NCI-H1105 (cell line): ENCODE measurements at places on chromosomes 4 and X.

GRCh38 chr4:29375716-29376115, 1344.5 kb upstream of the PCDH7 start:
- DNase-seq = no peak

GRCh38 chr4:169530048-169530447, 82.3 kb downstream of the NEK1 start:
- no peak for DNase-seq

- no peak for DNase-seq
Observed at GRCh38 chr4:3640587-3640962, 108.4 kb upstream of the LRPAP1 start.

- no peak for DNase-seq
Observed at GRCh38 chr4:152539556-152540292, 3.8 kb upstream of the FBXW7 start.

DNA sequence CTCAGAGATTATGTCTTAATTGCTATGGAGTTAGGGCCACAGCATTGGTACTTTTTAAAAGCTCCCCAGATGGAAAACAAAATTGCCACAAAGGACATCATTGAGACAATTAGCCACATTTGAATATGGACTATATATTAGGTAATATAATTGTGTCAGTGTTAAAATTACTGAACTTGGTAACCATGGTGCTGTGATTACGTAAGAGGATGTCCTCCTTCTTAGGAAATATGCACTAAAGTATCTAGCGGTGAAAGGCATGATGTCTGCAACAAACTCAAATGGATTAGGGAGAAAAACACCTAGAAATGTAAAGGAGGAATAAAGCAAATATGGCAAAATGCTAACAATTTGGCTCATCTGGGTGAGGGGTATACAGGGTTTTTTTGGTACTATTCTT, 89.9 kb upstream of the PAK3 start:
- no peak for DNase-seq

DNA sequence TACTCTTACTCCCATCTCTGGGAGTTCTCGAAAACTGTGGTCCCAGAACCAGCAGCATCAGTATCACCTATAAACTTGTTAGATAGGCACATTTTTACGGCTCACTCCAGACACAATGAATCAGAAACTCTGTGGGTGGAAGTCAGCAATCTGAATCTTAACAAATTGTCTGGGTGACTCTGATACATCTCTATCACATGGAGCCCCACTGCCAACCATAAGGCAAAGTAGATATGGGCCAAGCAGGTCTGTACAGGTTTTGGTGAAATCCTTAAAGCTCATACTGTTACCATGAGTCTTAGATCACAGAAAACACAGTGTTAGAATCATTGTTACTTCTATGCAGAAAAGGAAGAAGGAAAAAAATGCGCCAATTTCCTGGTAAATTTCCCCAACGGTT, 122.5 kb upstream of the HCCS start:
- no peak for DNase-seq

- no peak for DNase-seq
Observed at GRCh38 chr4:108849611-108850168, 86.8 kb upstream of the ETNPPL start.

GRCh38 chr4:122539861-122540465, 80.9 kb downstream of the IL21 start:
- DNase-seq = no peak

DNA sequence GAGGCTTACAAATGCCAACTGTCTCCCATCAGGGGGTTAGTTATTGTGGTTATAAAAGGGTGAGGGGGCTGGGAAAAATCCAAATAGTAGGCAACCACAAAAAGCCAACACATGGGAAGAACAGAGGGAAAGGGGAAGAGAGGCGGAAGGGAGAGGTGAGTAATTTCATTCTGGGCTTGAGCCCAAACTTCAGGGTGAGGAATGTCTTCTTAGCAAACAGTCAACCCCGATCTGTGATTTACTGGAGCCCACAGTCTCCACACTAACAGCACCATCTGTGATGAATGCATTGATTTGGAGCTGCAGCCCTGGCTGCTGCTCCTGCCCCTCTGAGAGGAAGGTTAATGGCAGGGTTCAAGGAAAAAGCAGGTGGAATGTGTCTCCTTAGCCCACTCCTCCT, 162.2 kb upstream of the GPR101 start:
- DNase-seq = no peak

DNA sequence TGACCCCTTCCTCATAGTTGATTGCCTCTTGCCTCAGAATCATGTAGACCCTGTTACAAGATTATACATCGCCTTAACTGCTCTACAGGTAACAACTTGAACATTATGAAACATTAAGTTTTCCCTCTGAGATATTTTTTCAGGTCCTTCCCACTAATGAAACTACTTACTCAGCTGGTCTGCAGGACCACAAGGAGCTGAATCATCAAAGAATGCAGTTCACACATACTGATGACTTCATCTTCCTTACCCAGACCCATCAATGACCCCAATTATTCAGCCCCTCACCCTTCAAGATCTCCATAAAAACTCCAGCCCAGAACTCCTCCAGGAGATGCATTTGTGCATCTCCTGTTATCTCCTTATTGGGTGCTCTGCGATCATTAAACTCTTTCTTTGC, 720.9 kb downstream of the RAPGEF2 start:
- DNase-seq = no peak

GRCh38 chr4:42391981-42392380, 5.3 kb upstream of the SHISA3 start:
- DNase-seq = no peak

DNA sequence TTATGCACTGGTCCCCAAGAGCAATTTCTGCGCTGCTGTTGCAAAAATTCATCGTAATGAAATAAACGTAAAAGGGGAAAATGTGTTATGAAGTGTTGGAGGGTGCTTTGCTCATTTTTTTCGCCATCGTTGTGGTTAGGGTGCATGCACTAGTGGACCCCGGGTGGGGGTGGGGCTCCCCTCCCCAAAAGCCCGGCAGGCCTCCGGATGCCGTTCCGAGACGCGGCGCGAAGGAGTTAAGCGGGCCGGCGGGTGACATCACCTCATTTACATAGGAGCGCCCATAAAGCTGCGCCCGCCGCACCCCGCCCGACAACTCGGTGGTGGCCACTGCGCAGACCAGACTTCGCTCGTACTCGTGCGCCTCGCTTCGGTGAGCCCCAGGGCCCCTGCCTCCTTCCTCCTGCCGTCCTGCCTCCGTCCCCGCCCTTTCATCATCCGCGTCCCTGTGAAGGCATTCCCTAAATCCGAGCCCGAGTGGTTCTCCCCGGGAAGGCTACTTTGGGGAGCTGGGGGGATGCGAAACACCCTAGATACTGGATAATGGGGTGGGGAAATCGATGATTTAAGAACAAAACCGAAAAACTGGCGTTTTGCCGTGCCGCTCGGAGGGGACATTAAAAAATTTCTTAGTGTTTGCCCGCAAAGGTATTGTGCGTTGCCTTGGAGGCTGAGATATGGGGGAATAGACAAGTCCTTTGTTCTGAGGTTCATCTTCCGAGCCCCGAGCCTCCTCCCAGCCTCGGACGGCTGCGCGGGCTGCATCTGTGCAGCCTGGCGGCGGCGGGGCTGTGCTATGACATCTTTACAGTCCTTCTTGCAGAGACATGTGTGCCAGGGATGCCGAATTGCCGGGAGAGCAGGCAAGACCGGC, at the start of gene TMSB4X:
TMSB4X (plus strand) TSS at position 315 of the 874 bp plus-strand sequence.
- peak; percentile 78 for DNase-seq

DNA sequence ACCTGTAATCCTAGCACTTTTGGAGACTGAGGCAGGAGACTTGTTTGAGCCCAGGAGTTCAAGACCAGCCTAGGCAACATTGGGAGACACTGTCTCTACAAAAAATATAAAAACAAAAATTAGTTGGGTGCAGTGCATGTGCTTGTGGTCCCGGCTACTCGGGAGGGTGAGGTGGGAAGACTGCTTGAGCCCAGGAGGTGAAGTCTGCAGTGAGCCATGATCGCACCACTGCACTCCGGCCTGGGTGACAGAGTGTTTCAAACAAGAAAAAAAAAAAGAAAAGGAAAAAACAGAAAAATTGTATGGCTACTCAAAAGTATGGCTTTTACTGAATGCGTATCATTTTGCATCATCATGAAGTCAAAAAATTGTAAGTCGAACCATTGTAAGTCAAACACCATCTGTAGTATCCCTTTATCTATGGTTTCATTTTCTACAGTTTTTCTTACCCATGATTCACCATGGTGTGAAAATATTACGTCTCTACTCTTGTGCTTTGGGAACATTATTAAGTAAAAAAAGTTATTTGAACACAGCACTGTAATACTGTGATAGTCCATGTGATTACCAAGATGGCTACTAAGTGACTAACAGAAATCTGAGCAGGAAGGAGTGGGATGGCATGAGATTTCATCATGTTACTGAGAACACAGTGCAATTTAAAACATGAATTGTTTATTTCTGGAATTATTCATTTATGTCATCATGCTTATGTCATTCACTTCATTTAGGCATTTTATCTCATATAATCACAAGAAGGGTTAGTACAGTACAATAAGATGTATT, 26.5 kb upstream of the MANBA start:
- no peak for DNase-seq

DNA sequence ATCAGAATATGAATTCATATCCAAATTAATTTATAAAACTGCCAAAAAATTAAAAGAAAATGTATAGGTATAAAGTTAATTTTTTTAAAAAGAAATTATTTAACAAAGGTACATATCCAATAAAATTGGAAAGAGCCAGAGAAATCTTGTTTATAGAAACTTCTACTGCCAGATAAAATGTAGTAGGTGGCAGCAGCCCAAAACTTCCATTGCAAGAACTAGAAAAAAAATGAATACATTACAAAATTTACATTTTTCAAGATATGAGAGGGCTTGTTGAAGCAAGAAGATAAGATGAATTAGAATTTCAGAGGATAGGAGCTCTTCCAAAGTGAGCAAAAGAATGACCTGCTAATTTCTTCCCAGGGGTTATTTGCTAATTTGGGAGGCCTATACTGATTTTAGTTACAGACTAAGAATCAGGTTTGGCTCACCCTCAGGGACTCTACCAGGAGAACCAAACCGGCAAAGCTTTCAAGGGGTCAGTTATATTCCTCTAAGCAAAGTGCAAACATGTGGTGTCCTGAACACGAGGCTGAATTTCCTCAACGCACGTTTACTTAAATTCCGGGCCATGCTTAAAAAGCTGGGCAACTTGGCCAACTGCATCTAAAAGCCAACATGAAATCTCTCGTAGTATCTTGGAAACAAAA, 17.5 kb downstream of the ANKRD50 start:
- DNase-seq = no peak

- no peak for DNase-seq
Observed at GRCh38 chr4:48470570-48470969, 12.6 kb upstream of the SLC10A4 start.

DNA sequence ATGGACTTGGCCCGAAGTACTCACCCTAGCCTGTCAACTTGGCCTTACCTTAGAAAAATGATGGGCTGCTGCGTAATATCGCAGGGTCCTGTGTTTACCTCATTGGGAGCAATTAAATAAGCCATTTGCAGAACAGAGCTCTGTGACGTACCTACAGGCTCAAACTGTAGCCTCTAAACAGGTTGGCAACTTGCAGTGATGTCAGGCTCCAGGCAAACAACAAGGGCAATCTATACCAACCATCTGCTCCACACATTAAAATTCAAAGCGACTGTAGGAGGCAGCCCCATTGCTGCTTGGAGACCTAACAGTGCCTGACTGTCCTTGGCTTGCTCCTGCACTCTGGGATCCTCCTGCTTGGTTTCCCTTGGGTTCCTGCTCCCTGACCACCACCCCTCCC, 17.2 kb downstream of the VGLL1 start:
- DNase-seq = no peak

DNA sequence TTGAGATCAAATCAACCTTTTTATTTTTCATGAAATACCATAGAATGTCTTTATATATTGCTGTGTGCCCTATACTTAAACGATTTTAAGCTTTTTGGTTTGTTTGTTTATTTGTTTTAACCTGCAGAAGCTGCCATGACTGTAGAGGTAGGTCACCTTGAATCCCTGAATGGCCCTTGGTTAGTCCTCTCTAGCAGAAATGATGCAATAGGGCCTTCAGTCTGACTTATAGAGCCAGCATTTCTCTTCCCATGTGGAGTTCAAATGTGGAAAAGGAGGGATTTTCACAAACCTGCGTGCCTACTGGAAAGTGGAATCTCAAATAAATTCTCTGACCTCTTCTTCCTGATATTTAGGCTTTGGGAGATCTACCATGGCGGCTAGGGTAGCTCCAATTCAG, 327.9 kb downstream of the MAPK10 start:
- no peak for DNase-seq

- DNase-seq = no peak
Observed at GRCh38 chrX:17710871-17711301, 26.4 kb upstream of the SCML1 start.

GRCh38 chr4:151012820-151013219, 2.3 kb downstream of the LRBA start:
- no peak for DNase-seq

DNA sequence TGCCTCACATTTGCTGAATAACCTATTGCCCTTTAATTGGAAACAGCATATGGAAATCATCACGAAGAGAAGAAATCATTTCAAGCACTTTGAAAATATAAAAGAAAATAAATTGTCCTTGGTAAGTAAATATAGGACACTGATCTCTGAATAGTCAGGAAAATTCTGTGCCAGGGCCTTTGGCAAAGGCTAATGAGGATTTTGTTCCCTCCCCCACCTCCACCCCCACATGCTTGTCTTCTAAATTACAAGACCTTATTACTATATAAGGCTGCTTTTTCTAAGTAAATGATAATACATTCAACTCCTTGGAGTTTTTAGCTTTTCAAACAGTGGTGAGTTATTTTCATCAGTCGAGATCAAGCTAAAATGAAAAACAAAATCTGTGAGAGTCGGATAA, 15.8 kb downstream of the SYNPO2 start:
- no peak for DNase-seq

DNA sequence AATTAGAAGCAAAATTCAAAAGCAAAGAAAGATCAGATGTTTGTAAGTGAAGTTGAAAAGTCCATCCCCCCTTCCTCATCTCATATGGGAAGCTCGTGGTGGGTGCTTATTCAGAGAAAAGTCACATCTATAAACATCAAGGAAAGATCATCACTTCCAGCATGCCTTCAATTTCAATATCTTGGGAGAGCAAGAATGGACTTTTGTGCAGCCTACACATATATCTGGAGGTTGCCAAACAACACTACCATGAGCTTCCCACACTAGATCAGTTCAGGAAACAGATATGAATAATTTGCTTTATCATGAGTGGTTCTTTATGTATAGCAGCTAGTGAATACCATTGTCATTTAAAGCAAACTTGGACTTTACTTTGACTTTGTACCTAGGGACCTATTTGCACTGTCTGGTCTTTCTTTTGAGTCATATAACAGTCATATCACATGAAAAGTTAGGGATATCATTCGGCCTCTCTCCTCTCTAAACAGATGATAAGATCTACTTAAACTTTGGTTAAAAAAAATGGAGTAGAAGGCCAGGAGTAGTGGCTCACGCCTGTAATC, 5.6 kb upstream of the TBL1X start:
- no peak for DNase-seq
